ENCODE measurements at places on chromosomes 3 and 15.

DNA sequence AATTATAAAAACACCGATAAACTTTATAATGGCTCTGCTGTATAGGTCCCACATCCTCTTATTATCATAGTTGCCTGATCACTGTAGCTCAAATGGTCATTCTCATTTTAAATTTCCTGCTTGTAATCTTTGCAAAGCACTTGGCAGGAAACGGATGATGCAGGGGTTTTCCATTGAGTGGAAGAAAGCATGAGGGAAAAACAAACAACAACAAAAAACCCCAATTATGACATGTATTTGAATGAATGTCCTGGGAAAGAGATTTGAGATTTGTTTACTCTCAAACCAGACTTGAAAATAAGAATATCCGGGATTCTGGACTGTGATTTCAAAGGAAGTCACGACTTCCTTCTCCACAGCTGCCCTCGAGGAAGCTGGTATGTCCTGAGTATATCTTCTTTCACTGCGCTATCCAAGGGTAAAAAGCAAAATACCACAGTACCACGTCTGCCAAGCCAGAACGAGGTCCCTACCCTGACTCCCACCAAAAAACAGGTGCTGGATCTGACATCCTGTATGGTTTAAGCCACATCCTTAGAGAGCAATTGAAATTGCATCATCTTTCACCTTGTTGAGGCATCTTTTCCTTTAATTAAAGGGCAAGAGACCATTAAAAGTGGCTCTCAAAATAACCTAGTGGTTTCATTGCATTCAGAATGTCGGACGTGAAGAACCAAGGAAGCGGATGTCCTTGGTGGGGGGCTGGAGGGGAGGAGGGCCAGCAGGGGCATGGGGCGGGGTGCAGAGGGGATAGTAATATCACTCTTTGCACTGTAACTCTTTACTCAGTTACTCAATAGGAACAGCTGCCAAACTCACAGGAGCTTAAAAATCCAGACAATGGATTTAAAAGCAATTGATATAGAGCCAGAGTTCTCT lies 13.5 kb upstream of the TIPIN start:
- peak; percentile 53 for DNase-seq

DNA sequence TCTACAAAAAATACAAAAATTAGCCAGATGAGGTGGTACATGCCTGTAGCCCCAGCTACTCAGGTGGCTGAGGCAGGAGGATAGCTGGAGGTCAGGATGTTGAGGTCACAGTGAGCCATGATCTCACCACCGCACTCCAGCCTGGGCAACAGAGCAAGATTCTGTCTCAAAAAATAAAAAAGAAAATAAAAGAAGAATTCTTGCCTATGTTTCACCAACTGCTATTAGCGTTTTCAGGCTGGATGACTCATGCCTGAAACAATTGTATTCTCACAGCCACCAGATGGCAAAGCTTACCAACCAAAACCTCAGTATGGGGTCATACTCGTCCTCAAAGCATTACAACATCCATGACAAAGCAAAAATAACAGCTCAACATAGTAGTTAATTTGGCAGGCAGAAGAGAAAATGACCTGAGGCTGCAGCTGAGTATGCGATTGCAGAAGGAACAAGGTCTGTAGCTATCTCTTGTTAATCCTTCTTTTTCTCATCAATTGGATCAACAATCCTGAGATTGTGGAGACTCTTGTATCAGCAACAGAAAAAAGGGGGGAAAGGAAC lies 52.2 kb downstream of the TP53BP1 start:
- DNase-seq, result peak; percentile 42

DNA sequence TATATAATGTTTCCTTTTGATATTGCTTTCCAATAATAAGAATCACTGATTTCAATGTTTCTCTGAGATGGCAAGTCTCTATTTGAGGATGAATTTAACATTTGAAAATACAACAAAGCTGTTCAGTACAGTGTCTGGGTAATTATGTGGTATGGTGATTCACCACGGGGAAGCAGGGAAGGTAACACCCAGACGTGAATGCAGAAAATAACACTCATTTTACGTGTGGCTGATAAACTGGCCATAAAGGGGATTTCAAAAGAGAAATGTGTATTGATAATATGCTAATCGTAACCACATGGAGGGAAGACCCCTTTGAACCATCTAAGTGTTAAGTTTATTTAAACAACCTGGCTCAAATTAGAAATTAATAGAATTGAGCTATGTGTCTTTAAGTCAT lies 344.6 kb downstream of the GRM7 start:
- no peak for DNase-seq

- DNase-seq, result no peak
These were observed 120.1 kb downstream of the LRRN1 start for GRCh38 chr3:3919316-3919715.

DNA sequence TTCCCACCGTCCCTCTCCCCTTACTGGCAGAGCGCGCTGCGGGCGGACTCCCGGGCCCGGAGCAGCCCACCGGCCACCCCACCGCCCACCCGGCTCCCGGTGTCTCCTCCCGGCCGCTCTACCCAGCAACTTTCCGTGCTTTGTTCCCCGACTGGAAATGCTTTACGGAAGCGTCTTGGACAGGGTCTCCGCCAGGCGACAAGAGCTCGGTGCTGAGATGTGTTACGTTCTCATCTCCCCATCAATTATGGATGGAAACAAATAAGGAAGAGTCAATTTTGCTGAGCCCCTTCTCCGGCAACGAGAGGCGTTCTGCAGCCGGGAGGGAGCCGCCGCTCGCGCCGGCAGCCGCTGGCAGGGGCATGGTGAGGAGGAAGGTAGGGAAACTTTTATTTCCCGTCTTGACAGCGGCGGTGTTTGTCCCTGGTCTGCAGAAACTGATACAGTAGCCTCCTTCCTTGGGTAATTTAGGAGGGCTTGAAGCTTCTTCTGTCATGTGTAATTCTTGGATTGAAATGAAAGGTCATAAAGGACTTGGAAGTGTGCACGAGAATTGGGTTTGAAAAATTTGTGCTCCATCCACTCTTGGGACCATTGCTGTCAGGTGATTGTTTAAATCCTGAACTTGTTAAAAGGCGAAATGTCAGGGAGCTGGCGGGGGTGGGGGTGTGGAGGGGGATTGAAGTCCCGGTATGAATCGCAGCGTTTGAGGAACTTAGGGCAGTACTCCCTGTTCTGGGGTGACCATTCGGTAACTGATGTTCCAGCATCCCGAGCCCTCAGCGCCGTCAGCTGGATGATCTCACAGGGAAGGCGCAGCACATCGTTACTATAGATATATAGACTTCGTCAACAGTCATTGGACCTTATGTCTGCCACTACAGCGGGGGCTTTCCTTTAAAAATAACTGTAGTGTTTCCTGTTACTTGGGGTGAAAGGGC lies 1.5 kb downstream of the SEMA6D start:
- DNase-seq, result peak; percentile 28

DNA sequence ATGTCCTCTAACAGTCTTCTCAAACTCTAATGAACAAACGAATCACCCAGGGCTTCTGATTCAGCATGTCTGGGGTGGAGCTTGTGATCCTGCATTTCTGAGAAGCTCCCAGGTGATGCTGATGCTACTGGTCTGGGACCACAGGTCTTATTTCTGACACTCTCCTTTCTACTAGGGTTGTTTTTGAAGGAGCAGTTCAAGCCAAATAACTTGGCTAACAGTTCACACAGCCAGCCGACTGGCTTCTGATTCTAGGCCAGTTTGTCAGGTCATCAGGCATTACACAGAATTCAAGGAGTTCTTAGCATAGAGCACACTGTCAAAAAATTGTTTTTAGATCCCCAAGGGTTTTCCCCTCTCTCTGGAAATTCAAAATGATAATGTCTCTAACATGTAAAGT lies 100.7 kb downstream of the TIGIT start:
- no peak for DNase-seq

- no peak for DNase-seq
These were observed 102.6 kb downstream of the ITPR1 start for GRCh38 chr3:4595710-4596113.

DNA sequence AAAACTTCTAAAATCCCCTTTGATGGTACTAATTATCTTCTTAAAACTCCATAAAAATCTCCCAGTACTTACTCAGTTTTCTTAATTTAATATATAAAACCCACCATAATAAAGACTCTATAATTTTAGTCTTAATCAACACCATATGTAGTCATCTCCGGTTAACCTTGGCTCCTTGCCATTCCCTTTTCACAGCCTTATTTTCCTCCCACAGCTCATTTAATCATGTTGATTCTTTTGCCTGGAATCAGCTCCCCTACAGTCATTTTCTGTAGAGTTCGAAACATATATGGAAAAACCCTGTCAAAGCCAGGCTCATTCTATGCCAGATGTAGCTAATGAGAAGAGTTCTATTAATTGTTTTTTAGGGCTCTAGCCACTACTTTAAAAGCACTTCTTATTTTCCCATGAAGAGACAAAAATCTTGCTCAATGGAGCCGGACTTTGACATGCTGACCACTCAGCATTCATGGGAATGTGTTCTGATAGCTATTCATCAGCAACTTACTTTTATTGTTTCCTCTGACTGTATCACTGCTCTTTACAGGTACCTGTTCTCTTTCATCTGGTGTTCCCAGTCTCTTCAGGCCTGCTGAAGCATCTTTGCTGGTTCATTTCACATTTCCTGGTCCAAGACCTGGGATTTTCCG lies 573.4 kb downstream of the NAALADL2 start:
- DNase-seq, result no peak

- no peak for DNase-seq
These were observed 58.5 kb downstream of the ANXA2 start for GRCh38 chr15:60339236-60339635.

- no peak for DNase-seq
These were observed 8.3 kb downstream of the MEF2A start for GRCh38 chr15:99574048-99574447.

Data from GM10248 (cell line).